ENCODE measurements at places on chromosomes 2 and 18.

DNA sequence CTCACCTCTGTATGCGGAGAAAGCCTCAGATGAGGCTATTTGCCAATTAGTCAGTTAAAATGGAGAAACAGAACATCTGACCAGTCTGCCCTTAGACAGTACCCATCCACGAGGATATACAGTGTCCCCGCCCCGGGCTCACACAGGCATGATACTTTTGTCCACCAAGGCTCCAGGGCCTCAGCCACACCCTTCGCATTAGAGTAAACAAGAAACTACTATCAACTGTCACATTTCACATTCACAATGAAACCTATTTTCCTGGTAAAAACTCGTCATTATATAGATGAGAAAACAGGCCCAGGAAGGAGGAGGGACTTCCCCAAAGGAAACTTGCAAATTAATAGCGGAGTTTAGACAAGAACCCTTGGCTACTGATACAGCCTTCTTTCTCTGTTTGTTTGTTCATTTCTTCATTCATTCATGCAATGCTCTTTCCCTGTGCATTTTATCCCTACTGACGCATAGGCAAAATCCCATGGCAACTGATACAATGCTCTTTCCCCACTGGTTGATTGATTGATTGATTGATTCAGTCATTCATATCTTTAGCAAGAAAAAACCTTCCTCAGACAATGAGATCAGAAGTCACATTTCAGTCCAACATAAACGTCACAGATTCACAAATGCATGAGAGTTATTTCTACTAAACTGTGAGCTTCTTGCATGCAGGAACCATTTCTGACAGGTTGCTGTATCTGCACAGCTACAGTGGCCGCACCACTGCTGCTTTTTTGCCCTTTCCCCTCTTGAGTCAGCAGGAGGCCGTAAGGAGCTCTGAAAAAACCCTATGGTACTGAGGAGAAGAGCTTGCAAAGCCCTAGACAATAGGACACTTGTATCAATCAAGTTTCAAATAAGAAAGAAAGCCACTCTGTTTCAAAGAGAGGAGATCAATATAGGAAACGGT, 777.1 kb downstream of the RNF144A start:
- DNase-seq, result no peak

- no peak for DNase-seq
Observed at GRCh38 chr18:23506393-23506792, 3.1 kb downstream of the RMC1 start.

GRCh38 chr2:198162276-198162675, 357.9 kb downstream of the PLCL1 start:
- no peak for DNase-seq

GRCh38 chr2:11814979-11815510, 68.6 kb downstream of the LPIN1 start:
- no peak for DNase-seq

- DNase-seq, result no peak
Observed at GRCh38 chr2:166184789-166185188, 57.0 kb upstream of the SCN1A start.

- DNase-seq, result no peak
Observed at GRCh38 chr2:235614900-235615712, 121.3 kb downstream of the AGAP1 start.

DNA sequence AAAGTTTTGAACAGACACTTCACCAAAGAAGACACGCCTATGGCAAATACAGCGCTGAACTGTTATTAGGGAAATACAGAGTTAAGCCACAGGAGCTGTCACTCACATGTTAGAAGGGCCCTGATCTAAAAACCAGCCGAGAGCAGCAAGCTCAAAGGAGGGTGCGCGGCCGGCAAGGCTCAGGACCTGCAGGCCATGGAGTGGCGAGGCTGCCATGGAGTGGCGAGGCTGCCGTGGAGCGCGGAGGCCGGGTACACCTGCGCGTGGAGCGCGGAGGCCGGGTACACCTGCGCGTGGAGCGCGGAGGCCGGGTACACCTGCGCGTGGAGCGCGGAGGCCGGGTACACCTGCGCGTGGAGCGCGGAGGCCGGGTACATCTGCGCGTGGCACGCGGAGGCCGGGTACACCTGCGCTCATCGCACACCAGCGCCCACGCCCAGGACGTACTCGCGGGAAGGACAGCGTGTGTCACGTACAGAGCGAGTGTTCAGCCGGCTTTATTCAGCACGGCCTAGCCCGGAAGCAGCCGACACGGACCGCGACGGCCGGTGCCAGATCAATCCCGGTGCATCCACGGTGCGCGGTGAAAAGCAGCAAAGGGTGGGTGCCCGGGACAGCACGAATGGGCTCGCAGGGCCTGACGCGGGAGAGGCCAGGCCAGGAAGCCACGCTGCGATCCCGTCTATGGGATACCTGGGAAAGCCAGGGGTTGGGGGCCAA, 68.8 kb downstream of the SLC66A2 start:
- DNase-seq, result no peak

GRCh38 chr18:3623769-3624545, 174.0 kb downstream of the TGIF1 start:
- DNase-seq, result no peak

GRCh38 chr2:12636837-12637581, 79.7 kb upstream of the TRIB2 start:
- no peak for DNase-seq

- no peak for DNase-seq
Observed at GRCh38 chr2:220572385-220572784, 945.0 kb downstream of the SLC4A3 start.

DNA sequence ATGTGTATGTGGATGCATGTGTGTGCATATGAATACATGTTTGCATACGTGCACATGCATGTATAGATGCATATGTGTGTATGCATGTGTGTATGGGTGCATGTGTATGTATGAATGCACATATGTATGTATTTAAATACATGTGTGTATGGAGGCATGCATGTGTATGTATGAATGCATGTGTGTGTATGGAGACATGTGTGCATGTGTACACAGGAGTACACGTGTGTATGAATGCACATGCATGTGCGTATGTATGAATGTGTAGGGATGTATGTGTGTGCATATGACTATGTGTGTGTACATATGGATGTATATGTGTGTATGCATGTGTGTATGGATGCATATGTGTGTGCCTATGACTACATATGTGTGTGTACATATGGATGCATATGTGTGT, 51.9 kb downstream of the DCDC2C start:
- no peak for DNase-seq

DNA sequence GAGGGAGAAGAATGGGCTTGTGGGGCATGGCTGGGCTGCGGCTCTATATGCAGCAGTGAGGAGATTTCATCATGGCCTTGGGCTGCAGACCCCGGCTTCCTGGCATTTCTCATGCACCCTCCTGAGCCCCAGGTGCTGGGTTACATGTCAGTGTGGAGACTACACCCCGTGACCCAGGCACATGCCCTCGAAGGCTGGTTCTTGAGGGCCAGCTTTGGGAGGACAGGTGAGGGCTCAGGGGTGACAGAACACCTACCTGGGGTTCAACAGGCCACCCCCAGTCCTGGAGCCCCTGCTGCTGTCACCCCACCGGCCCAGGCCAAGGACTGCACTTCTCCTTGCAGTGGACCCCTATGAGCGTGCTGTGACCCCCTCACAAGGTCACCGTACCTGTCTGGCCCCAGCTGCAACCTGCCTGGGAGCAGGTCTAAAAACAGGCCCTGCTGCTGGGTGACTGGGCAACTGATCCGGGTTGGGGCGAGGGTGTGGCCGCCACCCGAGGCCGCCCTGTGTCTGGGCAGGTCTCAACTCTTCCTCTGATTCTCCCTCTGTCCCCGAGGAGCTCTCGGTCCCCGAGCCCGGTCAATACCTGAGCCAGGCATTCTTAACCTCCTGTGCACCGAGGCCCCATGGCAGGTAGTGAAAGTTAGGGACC, 94.8 kb upstream of the OTOS start:
- no peak for DNase-seq

DNA sequence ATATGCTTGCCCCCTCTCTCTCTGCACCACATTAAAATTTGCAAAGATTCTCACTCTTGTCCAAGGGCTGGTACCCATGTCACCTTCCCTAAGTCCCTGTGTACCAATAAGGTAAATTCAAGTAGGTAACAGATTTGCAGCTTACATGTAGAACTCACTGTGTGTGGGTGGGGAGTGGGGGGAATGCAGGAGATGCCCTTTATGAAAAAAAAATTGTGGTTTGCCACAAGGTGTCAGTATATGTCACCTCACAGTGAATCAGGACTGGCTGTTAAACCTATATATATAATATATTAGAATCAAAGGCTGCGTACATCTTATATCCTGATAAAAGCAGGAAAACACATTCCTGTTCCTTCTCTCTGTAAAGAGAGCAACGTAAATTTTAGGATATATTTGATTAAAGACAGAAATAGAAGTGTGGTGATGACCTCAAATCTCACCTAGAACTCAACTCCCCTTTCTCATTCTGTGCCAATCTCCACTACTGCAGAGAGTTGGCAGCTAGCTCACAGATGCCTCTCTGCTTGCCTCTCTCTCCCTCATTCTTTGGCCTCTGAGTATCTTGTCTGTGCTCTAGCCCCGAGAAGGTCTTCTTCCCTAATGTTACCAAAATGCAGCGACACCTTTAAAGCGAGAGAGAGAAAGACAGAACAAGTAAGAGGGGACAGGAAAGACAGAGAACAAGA, 536 bp downstream of the XDH start:
- no peak for DNase-seq

DNA sequence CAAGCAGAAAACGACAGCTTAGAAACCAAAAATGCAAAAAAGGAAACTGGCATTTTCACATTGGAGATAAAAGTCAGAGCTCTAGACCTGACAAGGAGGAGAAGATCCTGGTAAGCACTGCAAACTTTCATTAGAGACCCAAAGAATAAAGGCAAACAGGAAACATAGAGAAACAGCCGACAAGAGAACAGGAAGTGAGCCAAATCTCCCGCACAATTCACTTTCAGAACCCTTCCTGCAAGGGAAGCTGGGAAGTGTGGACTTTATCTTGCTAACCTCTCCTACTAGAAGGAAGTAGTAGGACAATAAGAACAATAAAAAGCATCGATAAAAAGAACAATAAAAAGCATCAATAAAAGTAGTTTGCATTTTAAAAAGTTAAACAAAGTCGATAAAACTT, 417.8 kb upstream of the SPHKAP start:
- no peak for DNase-seq

DNA sequence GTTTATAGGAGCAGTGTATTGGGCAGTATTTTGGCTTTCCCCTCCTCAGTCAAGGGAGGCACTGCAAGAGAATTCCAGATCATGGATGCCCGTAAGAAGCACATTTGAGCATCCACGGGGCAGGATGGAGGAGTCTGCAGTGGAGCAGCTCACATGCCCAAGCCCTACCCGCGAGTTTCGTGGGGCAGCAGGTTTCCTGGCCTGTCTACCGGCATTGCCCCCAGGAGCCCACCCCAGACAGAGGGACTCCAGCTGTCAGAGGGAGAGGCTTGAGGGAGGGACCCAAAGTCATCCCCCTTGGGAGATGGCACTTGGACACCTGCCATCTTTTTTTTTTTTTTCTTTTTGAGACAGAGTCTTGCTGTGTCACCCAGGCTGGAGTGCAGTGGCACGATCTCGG, 31.3 kb downstream of the TMEM177 start:
- DNase-seq, result no peak

- no peak for DNase-seq
Observed at GRCh38 chr2:54983345-54984220, 66.7 kb downstream of the RTN4 start.

DNA sequence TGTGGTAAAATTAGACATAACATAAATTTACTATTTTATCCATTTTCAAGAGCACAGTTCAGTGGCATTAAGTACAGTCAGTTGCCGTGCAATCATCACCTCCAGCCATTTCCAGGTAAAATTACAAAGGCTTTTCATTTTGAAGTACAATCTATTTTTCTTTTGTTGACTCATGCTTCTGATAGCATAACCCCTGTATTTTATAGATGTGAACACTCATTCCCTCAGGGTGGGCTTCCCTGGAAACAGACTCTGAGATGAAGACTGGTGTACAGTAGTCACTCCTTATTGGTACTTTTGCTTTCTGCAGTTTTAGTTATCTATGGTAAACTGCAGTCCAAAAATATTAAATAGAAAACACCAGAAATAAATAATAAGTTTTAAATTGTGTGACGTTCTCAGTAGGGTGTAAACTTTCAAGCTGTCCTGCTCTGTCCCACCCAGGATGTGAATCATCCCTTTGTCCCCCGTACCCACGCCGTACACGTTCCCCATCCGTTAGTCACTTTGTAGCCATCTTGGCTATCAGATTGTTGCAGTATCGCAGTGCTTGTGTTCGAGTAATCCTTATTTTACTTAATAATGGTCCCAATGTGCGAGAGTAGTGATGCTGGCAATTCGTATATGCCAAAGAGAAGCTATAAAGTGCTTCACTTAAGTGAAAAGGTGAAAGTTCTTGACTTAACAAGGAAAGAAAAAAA, 41.1 kb upstream of the NAB1 start:
- DNase-seq, result no peak

DNA sequence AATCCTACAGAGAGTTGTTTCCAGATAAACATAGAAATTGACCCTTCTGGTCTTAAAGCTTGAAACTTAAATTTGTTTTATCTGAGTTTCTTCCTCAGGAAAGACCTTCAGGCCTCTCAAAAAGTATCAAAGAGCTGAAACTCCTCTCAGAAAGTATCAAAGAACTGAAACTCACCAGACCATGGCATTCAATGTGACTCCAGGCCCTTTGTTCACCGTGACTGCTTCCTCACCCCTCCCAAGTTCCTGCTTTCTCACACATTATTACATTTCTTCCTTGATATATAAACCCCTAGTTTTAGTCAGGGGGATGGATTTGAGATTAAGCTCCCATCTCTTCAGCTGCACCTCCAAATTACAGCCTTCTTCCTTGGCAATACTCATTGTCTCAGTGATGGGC, 6.0 kb downstream of the ANKMY1 start:
- no peak for DNase-seq

GRCh38 chr2:169513926-169514325, 4.4 kb downstream of the KLHL41 start:
- DNase-seq, result no peak

- no peak for DNase-seq
Observed at GRCh38 chr2:71860381-71860926, 287.2 kb downstream of the CYP26B1 start.

DNA sequence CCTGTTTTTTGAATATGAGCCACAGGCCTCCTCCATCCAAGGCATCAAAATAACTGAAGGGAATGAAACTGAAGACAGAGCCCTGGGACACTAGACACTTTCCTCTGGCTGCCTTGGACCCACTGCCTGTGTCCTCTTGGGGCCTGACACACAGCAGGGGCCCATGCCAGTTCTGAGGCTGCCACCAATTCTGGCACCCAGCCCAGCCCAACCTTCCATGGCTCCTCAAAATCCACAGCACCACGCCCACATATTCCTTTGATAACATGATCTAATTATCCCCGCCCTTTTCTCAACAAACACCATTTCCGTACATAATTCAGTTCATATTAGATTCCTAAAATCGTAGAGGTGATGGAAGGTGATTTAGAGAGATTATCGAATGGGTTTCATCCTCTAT, 64.2 kb downstream of the EMX1 start:
- no peak for DNase-seq
